ENCODE measurements at places on chromosomes 16 and 17.
A peak's percentile ranks its signal among the peaks of the same experiment; 100 is the strongest.

GRCh38 chr17:45004388-45004787, 36.3 kb upstream of the C1QL1 start:
- DNase-seq: no peak

GRCh38 chr16:50542703-50543102, 5.5 kb upstream of the NKD1 start:
- DNase-seq: no peak

DNA sequence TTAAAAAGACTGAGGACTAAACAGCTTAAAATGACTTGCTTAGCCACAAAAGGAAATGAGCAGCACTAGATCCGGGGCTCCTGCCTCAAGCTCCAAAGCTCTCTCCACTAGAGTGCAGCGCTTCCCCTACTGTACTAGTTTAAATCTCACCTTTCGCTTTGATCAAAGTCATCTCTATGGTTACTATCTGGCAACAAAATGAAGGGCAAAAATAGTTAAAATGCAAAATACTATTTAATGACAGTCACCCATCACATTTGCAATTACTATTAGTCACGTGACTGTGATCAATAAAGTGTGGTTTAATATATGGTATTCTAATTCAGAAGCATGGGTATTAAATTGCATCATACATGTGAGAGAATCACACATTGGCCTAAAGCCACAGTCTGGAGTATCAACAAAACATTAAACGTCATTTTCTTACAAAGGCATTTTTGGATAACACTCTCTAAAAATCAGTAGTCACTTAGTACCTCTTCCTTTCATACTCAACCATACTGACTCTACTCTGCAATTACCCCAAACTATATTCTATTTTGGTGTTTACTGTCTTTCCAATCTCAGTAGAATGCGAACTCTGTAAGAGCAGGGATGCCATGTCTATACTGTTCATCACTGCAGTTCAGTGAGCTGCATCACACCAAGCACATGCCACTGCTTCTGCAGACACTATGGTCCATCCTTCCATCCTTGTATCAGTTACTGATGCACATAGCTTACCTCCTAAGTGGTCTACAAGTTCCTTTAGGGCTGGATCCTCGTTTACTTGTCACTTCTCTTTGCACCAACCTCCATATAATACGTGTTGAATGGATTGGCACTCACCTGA, 6.2 kb downstream of the PSMD12 start:
- no peak for DNase-seq

- DNase-seq: peak; percentile 43
These were observed 5.3 kb downstream of the ZNF469 start for GRCh38 chr16:88387941-88388627.

DNA sequence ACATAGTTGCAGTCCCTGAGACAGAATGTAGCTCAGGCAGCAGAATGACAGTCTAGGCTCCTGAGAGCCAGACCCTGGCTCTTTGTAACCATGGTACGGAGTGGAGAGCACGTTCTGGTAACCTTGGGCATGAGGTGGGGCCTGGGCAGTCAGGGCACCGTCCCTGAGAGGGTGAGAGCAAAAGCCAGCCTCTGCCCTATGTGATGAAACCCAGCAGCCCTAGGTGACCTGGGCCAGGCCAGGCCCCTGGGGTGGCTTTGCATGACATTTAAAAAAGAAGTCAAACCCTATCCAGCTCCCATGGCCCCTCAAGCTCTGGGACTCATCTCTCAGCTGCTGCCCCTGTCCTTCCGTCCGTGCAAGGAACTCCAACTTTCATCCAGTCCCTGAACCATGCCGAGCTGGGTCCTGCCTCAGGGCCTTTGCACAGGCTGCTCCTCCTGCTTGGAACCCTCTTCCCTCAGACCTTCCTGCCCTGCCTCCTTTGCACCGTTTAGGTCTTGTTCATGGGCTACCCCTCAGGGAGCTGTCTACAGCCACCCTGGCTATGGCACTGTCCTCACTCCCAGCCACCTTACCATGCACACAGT, 188.6 kb downstream of the NTN1 start:
- no peak for DNase-seq

- no peak for DNase-seq
These were observed 11.0 kb upstream of the CCR7 start for GRCh38 chr17:40576113-40576740.

DNA sequence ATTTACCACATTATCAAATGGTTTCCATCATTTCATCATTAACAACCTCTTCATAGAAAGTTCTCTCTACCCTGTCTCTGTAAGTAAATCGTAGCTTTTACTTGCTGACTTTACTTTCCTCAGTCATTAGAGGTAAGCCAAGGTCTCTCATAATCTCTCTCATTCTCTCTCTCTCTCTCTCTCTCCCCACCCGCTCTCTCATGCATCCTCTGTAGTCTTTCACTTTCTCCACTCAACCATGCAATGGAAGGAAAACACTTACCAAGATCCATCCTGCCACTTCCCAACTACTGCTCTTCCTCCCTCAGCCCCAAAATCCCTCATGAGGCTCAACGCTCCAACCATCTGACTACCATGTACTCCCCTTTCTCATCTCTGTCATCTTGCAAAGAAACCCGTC, 6.1 kb downstream of the CEP112 start:
- no peak for DNase-seq

DNA sequence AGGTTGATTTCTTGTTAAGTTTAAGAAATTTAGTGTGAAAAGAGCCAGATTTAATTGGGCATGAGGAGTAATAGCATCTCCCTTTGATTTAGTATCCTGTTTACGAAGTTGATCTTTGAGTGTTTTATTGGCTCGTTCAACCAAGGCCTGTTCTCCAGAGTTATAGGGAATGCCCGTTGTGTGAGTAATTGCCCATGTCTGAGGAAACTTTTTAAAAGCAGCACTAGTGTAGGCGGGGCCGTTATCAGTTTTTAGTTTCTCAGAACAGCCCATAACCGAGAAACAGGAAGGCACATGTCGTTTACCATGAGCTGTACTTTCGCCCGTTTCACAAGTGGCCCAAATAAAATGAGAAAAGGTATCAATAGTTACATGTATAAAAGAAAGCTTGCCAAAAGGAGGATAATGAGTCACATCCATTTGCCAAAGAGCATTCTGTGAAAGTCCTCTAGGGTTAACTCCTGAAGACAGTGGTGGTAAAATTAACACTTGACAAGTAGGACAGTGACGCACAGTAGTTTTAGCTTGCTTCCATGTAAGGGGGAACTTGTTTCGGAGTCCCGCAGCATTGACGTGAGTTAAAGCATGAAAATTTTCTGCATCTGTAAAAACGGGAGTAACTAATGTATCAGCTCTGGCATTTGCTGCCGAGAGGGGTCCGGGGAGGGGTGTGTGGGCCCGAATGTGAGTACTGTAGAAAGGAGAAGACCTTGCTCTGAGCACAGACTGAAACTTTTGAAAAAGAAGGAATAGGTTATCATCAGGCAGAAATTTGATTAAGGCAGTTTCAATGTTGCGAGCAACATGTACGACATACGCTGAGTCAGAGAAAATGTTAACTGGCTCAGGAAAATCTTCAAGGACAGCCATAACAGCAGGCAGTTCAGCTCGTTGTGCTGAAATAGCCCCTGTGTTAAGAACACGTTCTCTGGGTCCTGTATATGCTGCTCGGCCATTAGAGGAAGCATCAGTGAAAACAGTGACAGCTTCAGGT, 18.5 kb upstream of the KCTD5 start:
- DNase-seq: peak; percentile 42

GRCh38 chr16:86444261-86444660, 66.1 kb upstream of the FOXF1 start:
- peak; percentile 74 for DNase-seq
